NCI-H1436 treated with DMSO at 0.1 percent for 48 hours (cell line): ENCODE measurements at places on chromosomes 6 and 20.

DNA sequence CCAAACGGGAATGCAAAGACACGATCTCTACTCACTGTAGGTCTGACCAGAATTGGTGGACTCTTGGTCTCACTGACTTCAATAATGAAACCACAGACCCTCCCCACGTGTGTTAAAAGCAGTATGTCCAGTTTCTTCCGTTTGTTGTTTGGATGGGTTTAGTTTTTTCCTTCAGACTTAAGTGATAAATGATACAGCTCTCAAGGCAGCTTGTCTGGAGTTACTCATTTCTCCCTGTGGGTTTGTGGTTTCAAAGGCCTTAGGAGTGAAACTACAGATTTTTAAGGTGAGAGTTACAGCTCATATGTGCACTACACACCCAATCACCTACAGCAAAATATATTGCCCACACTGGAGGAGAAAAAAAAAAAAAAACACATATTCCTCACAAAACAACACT is 86.7 kb upstream of the STMND1 start:
- DNase-seq, result no peak

- DNase-seq, result no peak
Observed at GRCh38 chr6:90678049-90678779, 91.3 kb upstream of the MAP3K7 start.

DNA sequence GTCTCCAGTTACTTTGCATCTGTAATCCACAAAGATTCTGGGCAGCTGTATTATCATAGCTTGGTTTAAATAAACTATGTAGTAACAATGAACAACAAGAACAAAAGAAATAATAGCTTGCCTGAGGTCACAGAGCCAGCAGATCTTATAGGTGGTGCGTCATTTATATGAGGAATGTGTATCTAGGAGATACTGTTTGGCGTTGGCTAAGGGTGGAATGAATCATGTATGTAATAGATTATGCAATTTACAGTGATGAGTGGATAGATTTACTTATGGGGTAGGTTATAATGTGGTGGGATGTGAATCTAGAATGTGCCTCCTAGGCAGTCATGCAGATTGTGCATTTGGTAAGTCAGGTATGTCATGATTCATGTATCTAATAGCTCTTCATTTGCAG is 42.8 kb downstream of the HNF4A start:
- no peak for DNase-seq

GRCh38 chr6:43856005-43856765 is 86.2 kb downstream of the VEGFA start:
- DNase-seq, result no peak

DNA sequence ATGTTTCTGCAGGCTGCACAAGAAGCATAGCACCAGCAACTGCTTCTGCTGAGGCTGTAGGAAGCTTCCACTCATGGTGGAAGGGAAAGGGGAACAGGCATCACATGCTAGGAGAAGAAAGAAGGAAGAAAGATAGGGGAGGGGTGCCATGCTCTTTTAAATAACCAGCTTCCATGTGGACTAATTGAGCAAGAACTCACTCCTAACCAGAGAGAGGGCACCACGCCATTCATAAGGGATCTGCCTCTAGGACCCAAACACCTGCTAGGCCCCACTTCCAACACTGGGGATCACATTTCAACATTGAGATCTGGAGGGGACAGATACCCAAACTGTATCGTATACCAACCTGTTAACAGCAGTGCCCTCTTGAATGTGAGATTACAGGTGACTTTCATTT is 46.9 kb upstream of the ARMC2 start:
- no peak for DNase-seq

- no peak for DNase-seq
Observed at GRCh38 chr6:98590997-98591396, 243.4 kb upstream of the POU3F2 start.

- no peak for DNase-seq
Observed at GRCh38 chr6:37042150-37042549, 36.7 kb downstream of the FGD2 start.

GRCh38 chr20:59429396-59429795 is 129.0 kb downstream of the EDN3 start:
- DNase-seq, result no peak

- no peak for DNase-seq
Observed at GRCh38 chr6:34587851-34588250, 31.7 kb upstream of the SPDEF start.

- DNase-seq, result no peak
Observed at GRCh38 chr6:148271711-148272439, 70.8 kb upstream of the SASH1 start.

DNA sequence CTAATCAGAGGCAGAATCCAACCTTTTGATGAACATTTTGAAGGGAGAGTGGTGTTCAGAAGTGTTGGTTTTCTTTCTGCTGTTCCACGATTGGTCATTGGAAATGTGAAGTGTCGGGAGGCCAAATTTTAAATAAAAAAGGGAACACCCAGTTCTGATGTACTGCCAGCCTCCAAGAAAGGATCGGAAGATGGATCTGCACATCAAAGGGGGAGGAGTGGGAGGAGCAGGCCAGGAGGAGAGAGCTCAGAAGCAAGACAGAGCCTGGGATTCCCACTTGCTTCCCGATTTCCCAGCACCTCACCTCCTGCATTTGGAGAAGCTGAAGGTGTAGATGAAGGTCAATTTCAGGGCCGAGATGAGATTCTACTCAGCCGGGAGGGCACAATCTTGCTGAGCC is 55.9 kb upstream of the NAA20 start:
- no peak for DNase-seq

GRCh38 chr6:109705258-109705657 is 14.2 kb downstream of the FIG4 start:
- DNase-seq, result peak; percentile 70

- DNase-seq, result no peak
Observed at GRCh38 chr6:72133324-72133723, 247.0 kb downstream of the RIMS1 start.

DNA sequence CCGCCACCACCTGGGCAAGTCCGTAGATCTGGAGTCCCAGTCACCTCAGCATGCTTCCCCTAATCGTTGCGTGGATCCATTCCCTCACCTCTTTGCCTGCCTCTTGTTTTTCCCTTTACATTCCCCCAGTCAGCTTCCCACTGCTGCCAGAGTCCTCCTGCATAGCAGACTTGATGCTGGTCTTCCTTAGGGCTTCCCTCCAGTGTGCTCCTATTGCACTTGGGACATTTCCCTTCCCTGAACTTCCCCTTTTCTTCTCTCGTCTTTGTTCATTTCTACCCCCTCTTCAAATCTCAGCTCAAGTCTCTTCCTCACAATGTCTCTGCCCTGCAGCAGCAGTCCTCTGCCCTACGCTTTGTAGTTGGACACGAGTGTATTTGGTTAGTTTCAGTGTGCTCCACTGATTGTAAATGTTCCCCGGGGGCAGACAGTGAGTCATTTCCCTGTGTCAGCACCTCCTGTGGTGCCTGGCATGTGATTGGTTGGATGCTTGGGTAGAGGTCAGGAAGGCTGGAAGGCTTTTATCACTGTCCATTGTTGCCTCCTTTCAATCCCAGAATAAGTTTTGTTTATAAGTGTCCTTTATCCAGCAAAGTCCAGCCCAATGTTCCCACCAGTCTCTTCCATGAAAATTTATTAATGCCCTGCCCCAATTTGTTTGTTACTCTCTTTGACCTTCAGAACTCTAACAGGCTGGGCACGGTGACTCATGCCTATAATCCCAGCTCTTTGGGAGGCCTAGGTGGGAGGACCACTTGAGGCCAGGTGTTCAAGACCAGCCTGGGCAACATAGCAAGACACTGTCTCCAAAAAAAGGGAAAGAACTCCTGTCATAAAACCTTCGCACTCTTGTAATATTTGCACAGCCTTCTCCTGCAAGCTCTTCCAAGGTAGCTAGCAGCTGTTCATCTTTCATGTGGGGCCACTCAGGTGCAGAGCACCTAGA is 38.3 kb downstream of the FAM120B start:
- DNase-seq, result no peak

DNA sequence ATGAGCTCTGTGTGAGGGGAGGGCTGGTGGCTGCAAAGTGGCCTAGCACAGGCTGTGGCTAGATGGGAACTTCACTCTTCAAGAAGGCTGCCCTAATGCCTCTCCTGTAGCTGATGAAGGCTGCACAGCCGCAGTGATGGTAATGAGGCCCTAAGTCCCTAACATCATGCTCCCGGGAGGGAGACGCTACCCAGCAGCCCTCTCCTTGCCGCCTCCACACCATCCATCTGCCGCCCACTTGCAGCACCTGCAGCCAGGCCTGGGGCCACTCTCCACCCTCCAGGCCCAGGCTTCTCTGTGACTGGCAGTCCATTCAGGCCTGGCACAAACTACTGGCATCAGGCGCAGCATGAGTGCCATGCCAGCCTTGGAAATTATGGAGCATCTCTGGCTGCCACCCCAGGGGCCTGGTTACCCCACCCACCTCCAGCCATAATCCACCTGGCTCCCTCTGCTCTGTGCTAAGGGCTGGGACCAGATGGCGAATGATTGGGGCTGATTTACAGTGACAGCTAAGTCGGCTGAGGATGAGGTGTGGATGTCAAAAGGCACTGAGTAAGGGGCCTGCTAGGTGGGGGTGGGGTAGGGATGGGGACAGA is 284.2 kb downstream of the LRFN2 start:
- DNase-seq, result no peak

DNA sequence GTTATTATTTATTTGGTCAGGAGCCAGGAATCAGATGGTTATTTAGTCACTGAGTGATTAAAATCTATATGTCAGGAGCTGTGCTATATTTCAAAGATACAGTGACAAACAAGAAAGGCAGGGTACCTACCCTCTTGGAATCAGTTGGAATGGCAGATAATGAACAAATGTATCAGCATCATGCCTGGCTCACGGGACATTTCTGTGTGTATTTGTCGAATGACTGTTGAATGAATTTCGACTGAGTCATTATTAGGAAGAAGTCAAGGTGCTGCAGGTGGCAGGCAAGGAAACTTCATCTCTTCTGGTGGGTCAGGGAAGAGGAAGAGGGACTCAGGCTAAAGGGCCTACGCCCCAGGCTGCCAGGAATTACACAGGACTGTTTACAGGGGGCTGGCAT is 13.6 kb downstream of the PKIG start:
- DNase-seq, result no peak
